ENCODE measurements at places on chromosomes 16 and 17.
A peak's percentile ranks its signal among the peaks of the same experiment; 100 is the strongest.

DNA sequence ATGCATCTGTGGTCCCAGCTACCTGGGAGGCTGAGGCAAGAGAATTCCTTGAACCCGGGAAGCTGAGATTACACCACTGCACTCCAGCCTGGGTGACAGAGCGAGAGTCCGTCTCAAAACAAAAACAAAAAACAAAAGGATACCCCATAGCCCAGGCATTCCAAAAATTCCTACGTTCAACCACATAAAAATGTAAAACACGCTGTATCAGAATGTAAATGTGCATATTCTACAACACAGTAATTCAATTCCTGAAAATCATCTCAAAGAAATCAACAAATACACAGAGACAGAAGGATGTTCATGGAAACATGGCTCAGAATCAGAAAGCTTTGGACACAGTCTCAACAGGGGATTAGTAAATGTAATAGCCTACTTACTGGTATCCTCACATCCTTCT is 33.0 kb downstream of the COG7 start:
- no peak for DNase-seq

DNA sequence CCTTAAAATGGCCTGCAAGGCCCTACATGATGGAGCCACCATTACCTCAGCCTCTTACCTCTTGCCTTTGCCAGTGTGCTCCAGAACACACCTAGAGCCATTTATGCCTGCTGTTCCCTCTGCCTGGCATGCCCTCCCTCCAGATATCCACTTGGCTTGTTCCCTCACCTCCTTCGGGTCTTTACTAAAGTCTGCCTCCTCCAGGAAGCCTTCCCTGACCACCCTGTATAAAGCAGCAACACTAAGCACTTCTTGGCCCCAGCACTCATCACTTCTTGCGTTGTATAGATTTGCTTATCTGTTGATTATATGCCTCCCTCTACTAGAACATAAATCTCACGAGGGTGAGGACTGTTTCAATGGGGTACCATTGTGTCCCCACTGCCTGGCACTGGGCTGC is 25.3 kb downstream of the ANKRD40 start:
- DNase-seq, result no peak

DNA sequence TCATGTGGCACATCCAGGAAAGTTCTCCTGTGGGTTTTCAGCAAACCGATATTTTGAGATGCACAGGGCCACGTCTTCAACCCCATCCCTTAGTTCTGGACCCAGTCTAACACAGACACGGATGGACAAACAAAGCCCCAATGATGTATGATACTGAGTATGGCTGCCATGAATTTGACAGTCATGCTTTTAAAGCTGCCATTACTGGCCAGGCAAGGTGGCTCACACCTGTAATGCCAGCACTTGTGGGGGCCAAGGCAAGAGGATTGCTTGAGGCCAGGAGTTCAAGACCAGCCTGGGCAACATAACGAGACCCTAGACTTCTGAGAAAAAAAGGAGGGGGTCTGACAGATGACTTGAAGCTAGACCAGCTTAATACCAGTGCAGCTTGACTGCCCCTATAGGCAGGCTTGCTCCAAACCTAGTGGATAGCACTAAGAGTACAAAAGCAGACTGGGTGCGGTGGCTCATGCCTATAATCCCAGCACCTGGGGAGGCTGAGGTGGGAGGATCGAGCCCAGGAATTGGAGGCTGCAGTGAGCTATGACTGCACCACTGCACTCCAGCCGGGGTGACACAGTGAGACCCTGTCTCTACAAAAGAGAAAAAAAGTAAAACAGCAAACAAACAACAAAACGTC is 10.8 kb upstream of the ZNF629 start:
- no peak for DNase-seq

- DNase-seq, result peak; percentile 96
These were observed 68.7 kb downstream of the RAI1 start for GRCh38 chr17:17749921-17750320.

DNA sequence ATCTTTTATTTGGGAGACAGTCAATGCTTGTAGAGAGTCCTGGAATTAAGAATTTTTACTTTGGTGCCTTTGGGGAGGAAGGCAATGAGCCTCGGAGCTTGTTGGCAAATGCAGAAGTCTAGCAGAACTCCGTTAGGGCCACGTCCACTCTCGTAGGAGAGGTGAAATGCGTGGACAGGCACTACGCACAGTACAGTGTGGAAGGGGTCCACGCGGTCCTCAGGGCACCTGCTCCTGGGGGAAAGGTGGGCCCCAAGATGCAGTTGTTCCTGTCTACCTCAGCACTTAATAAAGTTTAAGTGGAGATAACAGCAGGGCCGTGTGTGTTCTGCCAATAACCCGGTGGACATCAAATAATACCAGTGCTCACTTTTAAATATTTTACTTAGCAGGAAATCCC is 1.8 kb downstream of the RAB11FIP3 start:
- no peak for DNase-seq

- no peak for DNase-seq
These were observed 20.1 kb downstream of the MPRIP start for GRCh38 chr17:17062356-17062755.

- no peak for DNase-seq
These were observed 26.9 kb downstream of the CEP295NL start for GRCh38 chr17:78876094-78876597.

- no peak for DNase-seq
These were observed 149.6 kb downstream of the ZFHX3 start for GRCh38 chr16:72898216-72898825.

- DNase-seq, result peak; percentile 87
These were observed 14.5 kb downstream of the C17orf100 start for GRCh38 chr17:6666077-6666521.

All from GM23338 (cell line).